Skin of body (tissue), 3 donors: ENCODE measurements at places on chromosomes 2 and 18. TPM values are rescaled to one million over a fixed set of nuclear protein-coding genes. Genes with fewer than 3 reads are reported as not detected.

DNA sequence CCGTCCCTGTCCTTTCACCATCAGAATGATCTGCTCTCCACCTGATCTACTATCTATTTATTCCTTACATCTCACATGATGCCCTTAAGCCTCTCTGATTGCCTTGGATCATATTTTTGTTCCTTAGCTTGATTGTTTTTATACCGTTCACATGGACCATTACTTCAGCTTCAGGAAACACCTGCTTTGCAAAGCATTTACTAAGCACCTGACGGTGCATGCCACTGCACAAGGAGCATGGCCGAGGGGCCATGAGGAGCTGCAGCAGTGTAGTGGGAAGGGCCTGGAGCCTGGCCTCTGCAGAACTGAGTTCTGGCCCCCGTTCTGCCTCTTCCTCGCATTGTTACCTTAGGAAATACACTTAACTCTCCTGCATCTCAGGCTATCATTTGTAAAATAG lies 124.1 kb upstream of the NDUFV2 start:
- DNase-seq: no peak

GRCh38 chr2:80326861-80327260 lies 22.3 kb upstream of the LRRTM1 start:
- no peak for DNase-seq

ADI1 gene
- 21.8 TPM for total RNA-seq

CAPG gene
- total RNA-seq: 62.6 TPM

DCDC2C gene
- 0.20 TPM for total RNA-seq

DNA sequence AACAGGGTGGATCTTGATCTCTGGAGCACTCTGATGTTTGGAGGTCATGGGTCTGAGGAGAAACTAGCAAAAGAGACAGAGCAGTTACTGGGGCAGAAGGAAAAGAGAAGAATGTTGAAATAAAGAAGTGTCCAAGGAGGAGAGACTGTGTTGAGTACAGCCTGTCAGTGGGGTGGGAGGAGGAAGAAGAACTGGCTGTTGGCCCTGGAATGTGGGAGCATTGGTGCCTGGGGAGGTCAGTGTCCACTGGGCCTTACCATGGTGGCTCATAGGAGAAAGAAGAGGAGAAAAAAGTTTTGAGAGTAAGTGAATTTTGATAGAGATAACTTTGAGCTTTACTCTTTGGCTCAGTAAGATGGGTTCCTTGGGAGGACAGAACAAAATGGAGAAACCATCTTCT lies 499.0 kb downstream of the TXNL1 start:
- DNase-seq: no peak

CCDC74A gene
- total RNA-seq: 7.0 TPM

- DNase-seq: no peak
These were observed 208.8 kb downstream of the WDPCP start for GRCh38 chr2:63379451-63379850.

DNA sequence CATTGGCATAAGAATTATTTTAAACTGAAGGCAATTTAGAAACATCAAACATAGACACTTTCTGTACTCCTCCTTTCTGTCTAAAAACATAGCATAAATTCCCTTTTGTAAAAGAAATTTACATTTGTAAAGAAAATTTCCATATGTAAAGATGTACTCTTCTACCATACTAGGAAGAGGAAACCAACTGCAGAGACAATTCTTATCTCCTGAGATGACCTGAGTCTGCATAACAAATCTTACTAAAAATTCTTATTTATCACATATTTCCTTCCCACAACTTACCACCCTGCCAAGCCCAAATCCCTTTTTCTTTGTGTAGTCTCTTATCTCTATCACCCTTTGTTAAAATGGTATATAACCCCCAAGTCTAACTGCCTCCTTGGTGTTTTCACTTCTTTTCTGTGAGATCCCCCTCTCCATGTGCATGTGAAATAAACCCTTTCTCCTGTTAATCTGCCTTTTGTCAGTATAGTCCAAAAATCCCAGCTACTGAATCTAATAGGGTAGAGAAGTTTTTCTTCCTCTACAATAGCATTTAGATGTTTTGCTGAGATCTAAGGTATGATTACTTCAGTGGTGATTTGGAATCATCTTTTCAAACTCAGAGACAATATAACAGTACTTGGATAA lies 81.0 kb downstream of the CHN1 start:
- no peak for DNase-seq

DNA sequence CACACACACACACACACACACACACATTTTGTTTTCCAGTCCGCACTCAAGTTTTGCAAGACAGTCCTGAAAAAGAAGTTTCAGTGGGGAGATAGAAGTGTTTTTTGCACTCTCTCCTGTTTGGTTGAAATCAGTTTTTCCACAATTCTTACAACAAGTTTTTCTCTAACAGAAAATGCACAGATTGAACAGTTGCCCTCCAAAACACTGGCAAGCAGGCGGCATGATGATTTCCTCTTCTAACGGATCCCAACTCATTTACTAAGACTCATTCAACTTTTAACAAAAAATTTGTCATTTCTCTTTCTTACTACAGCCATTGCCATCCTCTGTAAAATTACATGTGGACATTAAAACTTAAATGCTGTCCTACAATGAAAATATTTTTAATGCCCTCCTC lies 117.6 kb upstream of the DTNA start:
- DNase-seq: no peak

GRCh38 chr18:58893388-58894099 lies 28.9 kb downstream of the ZNF532 start:
- DNase-seq: no peak

POTEC gene
- not detected for total RNA-seq

DNA sequence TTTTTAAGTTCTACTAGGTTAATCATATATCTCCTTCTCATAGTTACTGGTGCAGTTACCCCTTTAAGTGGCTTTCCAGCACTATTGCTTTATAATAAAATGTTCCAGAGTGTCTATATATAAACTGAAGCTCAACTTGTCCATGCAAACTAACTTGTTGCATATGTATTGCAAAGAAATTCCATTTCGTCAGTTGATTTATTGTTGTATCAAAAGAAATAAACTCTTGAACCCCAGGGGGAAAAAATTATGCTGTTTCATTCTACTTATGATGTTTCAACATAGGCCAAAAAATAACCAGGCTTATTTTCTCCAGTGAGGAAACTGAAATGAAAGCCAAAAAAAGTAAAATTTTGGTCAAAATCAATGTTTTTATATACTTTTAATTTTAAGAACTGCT lies 491.9 kb downstream of the NR4A2 start:
- DNase-seq: peak; percentile 65

DNA sequence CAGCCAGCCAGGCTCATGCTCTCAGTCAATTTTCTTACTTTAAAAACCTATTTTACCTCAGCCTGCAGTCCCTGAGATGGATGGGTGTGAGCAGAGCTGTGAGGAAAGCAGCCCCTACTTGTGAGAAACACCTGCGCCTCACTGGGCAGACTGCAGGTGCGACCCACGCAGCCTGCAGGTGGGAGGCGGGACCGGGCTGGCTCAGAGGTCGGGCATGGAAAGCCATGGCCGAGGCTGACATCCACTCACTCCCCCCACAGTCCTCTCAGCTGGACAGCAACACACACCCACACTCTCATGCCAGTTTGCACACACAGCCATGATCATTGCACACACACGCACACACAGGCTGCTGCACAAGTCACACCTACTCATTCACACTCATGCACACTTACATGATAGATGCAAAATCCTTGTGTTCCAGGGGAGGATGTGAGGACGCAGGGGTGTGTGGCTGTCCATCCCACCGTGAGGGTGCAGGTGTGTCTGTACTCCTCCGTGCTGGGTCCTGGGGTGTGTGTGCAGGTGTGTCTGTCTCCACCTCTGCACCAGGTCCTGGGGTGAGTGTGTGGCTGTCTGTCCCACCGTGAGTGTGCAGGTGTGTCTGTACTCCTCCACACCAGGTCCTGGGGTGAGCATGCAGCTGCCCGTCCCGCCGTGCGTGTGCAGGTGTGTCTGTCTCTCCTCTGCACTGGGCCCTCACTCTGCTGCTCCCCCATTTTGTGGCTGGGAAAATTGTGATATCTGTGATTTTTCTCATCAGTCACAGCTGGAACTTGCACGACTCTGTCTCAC lies 166.5 kb downstream of the RTP5 start:
- DNase-seq: no peak

CABLES1 gene
- 26.6 TPM for total RNA-seq

- DNase-seq: no peak
These were observed 57.0 kb downstream of the SH3RF3 start for GRCh38 chr2:109185821-109186570.

PTPRN gene
- not detected for total RNA-seq

MC5R gene
- total RNA-seq: not detected

CRYBA2 gene
- total RNA-seq: not detected

- no peak for DNase-seq
These were observed 352.7 kb upstream of the CDH2 start for GRCh38 chr18:28529644-28530043.

SERPINB3 gene
- 49.5 TPM for total RNA-seq

FLACC1 gene
- 2.9 TPM for total RNA-seq

DNA sequence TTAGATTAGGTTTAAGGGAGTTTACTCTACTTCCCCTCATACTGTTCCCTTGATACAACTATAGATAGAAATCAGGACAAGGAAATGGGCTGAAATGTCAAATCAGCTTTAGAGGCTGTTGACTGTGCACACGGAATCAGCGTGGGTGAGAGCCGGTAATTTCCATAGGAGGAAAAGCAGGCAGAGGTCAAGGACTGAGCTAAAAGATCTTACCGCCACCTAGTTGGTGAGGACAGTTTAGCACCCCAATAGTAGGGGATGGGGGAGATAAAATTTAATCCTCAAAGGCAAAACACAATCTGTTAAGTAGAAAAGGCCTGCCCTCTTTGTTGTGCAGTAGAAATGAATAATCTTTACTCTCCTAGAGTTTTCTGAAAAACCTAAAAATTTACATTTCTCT lies 1154.5 kb upstream of the CHAC2 start:
- DNase-seq: no peak

BMP10 gene
- total RNA-seq: not detected

DNA sequence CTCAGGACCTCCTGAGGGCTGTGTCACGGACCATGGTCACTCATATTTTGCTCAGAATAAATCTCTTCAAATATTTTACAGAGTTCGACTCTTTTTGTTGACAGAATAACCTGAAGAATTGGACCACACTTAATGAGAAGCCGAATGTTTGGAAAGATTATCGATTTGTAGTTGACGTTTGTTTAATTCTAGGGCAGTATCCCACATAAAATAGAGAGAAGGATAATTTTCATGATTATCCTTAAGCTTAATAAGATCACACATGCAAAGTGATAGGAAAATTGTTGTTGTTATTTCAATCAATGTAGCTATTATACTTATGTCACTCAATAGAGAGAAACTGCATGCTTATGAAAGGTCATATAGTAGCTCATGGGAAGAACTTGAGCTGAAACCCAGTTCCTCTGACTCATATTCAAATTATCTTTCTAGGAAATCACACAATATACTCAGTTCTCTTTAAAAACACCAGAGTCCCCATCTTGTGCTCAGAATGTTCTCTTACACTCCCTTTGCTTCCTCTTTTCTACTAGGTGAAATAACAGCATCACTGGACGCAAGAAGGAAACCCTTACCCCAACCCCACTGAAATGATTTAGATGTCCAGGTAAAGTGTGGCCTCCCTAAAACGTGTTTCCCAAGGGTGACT lies 982.1 kb downstream of the TSN start:
- no peak for DNase-seq

ZC3H6 gene
- 9.7 TPM for total RNA-seq

GRCh38 chr2:70674636-70675430 lies 93.2 kb downstream of the ADD2 start:
- no peak for DNase-seq

NT5DC4 gene
- total RNA-seq: not detected

LRRC30 gene
- total RNA-seq: 0.69 TPM

PRSS56 gene
- total RNA-seq: not detected

DNA sequence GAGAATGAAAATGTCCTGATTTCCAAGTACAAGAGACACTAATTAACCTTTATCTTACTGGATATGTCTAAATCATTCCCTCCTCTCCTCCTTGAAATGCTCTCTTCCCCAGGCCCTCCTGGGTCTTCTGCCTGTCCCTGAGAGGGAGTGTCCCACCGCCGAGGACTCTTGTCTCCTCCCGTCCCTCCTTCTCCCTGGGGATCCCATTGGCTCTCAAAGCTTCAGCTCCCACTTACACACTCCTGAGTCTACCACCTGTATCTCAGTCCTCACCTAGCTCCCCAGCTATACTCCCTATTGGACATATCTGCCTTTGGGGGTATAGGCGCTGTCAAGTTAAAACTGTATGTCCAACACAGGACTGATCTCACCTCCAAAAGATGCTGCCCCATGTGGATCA lies 116.1 kb downstream of the TMEM163 start:
- no peak for DNase-seq

DNA sequence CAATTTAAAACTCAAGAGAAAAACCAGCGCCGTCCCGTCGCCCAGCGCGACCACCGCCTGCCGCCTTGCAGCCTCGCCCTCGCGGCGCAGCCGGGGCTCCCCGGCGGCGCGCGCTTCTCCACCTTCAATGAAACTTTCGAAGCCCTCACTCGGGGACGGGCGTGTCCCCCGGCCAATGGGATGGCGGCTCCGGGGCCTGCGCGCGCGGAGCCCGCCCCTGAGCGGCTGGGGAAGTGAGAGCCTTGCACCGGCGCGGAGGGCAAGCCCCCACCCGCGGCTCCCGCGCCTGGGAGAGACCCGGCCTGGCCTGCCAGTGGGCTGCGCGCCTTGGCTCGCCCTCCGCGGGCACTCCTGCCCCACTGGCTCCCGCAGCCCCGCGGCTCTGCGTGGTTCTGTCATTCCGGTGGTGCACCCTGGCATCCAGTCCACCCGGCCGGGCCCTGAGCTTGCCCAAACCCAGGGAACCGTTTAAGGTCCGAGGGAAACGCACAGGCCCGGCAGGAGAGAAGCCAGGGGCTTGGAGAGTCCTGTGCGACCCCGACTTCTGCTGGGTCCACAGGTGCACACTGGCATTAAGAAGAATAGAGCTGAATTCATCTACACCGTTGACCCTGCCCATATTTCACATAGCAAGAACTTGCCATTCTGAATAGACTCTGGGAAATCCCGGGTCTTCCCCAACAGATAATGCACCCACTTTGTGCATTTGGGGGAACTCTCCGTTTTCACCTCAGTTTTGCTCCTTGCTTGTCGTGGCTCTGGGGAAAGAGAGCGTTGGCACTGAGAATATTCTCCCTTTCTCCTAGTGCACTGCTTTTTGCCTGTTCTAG lies at the start of gene PIEZO2:
TSS of gene PIEZO2 (minus strand) at position 129 of the 830 bp plus-strand sequence. CDS start 981 bp downstream, outside the sequence.
- DNase-seq: peak; percentile 39

TUBA4B gene
- total RNA-seq: not detected

DNA sequence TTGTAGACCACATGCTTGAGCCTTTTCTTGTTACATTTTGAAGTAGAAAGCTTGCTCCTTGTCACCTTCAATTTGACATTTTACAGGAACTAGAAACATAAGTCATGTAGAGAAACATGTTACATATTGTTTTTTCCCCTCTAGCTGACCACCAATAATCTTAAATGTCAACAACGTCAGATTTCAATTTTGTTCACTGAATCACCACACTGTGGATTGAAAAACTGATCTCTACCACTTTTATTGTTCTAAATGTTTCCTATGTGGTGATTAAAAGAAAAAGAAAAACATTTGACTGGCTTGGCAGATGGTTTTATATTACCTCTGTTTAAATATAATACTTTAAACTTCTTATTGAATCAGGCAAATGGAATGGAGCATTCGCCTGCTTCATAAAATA lies 87.7 kb downstream of the DSEL start:
- DNase-seq: no peak

GRCh38 chr2:133854603-133855200 lies 286.4 kb upstream of the NCKAP5 start:
- no peak for DNase-seq

- no peak for DNase-seq
These were observed 17.5 kb upstream of the DPP4 start for GRCh38 chr2:162091325-162092007.

NT5C1B gene
- not detected for total RNA-seq

- DNase-seq: no peak
These were observed 132.7 kb downstream of the SCG2 start for GRCh38 chr2:223469270-223470046.

MAPK4 gene
- total RNA-seq: 1.8 TPM

TMEM17 gene
- 3.3 TPM for total RNA-seq

PLGLB2 gene
- 2.2 TPM for total RNA-seq
